ENCODE measurements at places on chromosomes 3 and 15. TPM values are rescaled to one million over a fixed set of nuclear protein-coding genes. Genes with fewer than 3 reads are reported as not detected.

- no peak for DNase-seq
Measured at GRCh38 chr3:159252274-159252673, 450.4 kb downstream of the MFSD1 start.

DNA sequence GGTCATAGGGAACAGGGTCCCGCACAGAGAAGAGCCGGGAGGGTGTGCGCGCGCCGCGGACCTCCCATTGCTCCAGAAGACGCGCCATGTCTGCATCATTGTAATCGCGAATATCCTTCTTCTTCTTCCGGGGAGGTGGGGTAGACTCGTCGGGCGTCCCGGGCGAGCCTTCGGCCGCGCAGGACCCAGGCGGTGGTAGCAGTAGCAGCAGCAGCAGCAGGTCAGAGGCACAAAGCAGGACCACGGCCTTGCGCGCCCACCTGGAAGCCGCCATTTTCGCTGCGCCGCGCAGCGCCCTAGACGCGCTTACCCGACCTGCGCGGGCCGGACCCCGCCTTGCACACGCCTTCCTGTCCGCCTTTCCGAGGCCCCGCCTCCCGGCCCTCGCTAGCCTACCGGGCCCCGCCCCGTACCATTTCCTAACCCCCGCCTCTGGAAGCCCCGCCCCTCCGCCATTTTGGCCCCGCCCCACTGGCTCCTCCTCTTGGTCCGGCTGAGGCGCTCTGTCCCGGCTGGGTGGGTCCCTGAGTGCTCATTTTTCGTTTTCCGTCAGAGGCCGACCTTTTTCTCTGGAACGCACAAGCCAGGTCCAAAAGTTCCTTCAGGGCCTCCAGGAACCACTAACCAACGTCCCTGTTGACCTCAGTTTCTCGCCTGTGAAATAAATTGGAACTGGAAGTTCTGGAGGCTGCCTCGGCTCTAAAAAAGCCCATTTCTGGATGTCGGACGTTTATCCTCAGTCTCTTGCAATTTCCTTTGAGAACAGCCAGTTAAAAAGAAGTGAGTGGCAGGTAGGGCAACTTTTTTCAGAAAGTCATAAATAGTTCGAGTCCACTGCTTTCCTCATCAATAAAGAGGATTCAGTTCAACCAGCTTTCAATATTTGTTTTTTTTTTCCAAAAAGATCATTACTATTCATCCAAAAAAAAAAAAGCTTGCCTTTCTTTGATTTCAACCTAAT is at the start of gene MESD:
Gene MESD (minus strand): TSS at position 302 of the 961 bp plus-strand sequence. CDS start 28 bp downstream, at position 274.
- peak; percentile 98 for DNase-seq

GRCh38 chr15:36982430-36982829 is 117.9 kb downstream of the MEIS2 start:
- no peak for DNase-seq

- DNase-seq, result no peak
Measured at GRCh38 chr3:14634763-14635400, 16.7 kb upstream of the CCDC174 start.

DNA sequence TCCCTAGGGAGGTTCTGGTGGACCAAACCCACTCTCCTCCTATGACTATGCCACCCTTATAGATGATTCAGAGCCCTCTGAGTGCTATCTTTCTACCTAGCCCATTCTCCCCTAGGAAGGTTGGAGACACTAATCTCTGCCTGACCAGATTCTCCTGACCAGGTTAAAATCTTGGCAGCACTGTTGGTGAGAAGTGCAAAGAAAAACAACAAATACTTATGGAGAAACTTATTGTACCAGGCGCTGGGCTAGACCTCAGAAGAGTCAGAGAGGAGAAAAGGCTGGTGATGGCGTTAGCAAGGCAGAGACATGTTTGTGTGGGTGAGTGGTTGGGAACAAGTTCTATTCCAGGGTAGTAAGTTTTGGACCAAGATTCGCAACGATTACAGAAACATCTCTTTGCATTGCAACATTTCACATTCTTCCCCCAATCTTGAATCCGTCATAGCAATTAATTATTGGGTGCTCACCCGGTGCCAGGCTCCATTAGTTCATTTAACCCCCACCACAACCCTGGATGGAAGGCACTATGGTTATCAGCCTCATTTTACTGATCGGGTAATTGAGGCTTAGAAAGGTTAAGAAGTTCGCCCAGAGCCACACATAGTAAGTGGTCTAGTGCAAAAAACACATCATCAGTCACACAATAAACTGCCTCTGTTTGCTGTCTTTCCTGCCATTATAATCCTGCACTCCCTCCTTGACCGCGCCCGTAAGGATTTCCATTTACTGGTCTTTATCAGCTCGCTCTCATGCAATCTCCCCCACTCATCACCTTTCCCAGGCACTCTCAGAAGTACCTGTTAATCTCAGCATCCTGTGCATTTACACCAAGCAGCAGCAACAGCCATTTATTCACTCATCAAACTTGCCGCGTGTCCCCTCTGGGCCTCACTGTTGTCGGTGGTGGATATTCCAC is 655 bp upstream of the TSPAN3 start:
- DNase-seq, result no peak

- peak; percentile 61 for DNase-seq
Measured at GRCh38 chr3:127483902-127484591, 106.5 kb downstream of the TPRA1 start.

DNA sequence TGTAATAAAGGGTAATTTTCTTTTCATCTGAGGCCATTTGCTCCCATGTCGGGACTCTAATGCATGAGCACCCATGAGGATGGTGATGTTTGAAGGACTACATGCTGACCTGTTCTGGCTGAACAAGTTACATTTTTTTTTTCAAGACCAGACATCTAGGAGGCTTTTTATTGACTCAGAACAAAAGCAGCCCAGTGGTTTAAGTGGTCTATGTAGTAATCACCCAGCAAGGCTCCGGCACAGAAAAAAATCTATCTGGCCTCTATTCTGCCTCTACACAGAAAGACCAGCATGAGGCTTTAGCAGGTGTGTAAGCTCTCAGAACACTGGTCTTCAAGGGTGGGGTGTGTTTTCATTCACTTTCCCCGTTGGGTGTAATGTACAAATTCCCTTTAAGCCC is 95.1 kb upstream of the ZBED2 start:
- DNase-seq, result peak; percentile 28

GRCh38 chr3:84959470-84960271 is 882 bp downstream of the CADM2 start:
- no peak for DNase-seq

DNA sequence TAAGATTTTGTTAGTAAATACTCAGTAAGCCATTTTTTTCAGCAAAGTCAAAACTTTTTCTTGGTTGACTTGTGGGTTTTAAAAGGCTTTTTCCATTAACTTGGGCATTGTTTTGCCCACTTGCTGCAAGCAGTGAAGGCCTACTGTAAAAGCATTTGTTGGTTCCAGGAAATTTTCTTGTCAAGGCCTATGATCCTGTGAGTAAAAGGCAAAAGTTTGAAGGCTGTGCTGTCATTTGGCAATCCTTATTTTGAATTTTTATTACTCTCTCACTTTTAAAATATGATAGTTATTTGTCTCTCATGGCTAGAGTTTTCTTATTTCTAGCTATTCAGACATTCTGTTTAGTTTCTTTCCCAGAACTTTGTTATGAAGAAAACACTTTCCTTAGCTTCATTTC is 13.0 kb downstream of the P2RY12 start:
- DNase-seq, result no peak

DNA sequence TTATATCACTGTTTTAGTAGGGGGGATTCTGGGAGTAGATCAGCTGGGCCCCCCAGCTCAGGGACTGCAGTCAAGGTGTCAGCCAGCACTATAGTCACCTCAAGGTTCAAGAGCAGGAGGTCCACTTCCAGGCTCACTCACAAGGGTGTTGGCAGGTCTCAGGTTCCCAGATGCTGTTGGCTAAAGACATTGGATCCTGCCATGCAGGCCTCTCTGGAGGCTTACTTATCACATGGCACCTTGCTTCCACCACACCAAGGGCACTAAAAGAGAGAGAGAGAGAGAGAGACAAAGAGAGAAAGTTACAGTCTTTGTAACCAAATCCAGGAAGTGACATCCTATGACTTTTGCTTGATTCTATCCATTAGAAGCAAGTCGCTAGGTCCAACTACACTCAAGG is 7.5 kb upstream of the PPP1R14D start:
- no peak for DNase-seq

- no peak for DNase-seq
Measured at GRCh38 chr15:100112061-100112420, 229.7 kb downstream of the ADAMTS17 start.

DNA sequence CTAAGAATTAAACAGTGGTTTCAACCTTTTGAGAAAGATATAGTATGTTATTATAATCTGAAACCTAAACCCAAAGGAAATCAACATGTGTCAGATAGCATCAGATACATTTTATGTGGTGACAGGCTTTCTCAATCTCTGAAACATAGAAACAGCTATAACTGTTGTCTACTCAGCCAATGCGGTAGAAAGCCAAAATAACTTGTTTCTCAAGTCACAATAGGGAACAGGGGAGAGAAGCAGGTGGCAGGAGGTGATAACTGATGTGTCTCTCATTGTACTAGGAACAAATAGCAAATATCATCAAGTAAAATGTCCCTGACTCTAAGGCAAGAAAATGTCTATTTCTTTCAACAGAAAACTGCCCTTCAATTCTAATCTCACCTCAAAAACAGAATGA is 38.6 kb downstream of the DENND6A start:
- no peak for DNase-seq

DNA sequence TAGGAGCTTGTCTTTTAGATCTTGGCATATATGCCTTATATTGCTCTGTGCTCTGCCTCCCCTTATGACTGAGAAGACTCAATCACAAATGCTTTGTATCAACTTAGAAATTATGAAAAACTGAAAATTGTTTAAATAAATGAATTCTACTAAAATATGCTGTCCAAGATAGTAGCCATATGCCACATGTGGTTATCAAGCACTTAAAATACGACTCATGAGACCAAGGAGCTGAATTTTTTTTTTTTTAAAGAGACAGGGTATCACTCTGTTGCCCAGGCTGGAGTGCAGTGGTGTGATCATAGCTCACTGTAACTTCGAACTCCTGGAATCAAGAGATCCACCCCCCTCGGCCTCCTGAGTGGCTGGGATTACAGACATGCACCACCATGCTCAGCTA is 118.3 kb downstream of the RFTN1 start:
- DNase-seq, result no peak

DNA sequence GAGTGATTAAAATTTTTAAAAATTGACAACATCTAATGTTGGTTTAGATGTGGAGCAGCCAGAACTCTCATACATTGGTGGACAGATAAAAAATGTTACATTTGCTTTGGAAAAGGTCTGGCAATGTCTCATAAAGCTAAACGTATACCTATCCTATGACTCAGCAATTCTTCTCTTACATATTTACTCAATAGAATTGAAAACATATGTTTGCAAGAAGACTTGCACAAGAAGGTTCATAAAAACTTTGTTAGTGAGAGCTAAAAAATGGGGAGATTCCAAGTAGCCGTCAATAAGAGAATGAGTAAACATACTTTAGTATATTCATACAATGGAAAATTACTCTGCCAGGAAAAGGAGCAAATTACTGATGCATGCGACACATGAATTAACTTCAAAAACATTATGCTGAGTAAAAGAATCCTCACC is 30.0 kb downstream of the MASP1 start:
- DNase-seq, result no peak

DNA sequence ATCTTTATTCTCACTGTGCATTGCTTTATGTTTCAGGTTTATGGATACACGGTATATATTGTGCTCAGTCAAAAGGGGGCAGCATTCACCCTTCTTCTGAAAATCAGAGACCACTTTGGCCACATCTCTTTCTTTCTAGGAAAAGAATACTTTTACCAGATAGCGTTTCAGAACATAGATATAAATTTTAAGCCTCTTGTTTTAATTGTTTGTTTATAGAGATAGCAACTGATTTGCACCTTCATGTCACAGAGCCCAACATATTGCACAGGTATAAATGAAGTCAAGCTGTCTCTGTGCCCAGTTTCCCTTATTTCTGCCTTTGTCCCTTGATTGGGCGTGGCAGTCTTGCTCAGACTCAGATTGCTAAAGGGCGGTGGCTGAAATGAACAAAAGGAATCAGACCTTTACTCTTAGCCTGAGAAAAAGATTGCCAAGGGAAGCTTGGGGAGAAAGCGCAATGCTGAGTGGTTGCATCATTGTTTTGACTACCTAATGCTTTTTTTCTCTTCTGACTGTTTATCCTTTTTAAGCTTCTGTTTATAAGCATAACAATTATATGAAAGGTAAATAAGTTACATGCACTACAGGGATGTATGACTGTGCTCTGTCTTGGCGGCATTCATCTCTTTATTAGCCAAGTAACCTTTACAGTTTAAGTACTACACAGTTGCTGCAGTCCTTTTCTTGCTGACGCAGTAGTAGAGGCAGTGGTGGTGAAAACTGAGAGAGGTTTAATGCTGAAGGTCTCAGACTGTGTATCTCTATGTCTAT is 70.8 kb upstream of the ZBTB20 start:
- no peak for DNase-seq

DNA sequence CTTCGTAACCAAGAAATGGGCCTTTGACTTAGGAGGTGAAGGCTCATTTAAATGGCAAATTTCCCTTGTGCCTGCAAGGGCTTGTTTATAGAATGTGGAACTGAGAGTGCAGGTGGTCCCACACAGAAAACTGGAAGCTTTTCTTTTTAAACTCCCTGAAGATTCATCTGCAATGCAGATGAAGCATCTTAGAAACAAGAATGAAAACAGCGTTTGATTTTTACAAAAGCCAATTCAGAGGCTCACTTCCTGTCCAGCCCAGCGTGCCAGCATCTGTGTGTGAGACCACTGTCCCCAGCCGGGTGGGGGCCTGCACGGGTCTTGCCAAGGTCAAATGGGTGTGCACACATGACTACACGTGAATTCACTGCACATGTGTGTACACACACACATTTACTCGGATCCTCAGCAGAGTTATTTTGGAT is 94.7 kb downstream of the LINGO1 start:
- DNase-seq, result no peak

GRCh38 chr3:42183991-42184632 is 81.9 kb downstream of the CCK start:
- no peak for DNase-seq

DNA sequence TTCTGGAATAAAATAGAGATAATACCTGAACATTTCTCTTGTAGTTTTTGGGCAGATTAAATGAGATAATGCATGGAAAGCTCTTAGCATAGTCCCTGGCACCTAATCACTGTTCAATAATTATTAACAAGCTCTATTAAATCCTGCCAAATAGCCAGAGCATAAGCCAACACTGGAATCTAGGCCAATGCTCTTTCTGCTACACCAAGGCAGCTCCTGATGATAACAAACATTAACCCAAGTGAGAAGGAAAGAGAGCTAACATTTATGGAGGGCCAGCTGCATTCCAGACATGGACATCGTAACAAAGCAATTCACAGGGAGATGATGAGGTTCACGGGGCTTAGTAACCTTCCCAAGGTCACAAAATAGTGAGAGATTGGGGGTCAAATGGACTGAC is 23.3 kb downstream of the LARP6 start:
- DNase-seq, result no peak

The STAB1 gene
- total RNA-seq, result not detected

The SPATA16 gene
- total RNA-seq, result not detected

The SOX14 gene
- not detected for total RNA-seq

The CCDC71 gene
- total RNA-seq, result 19.9 TPM

The ATP13A4 gene
- total RNA-seq, result 1.7 TPM

The FETUB gene
- not detected for total RNA-seq

The PIERCE2 gene
- not detected for total RNA-seq

The ADAMTS17 gene
- total RNA-seq, result 0.68 TPM

The SLC12A8 gene
- total RNA-seq, result 1.3 TPM

The FAM174B gene
- 3.0 TPM for total RNA-seq

The TERC gene
- total RNA-seq, result 1.9 TPM

The MRAS gene
- not detected for total RNA-seq

The TNFAIP8L3 gene
- total RNA-seq, result 0.13 TPM

Measured in activated CD4-positive, alpha-beta memory T cell treated with anti-CD3 and anti-CD28 coated beads, Interleukin-2, amount 10 ng/mL, durations not matched to agents 7 days and 5 days (primary cell).